Stimulated activated CD8-positive, alpha-beta memory T cell treated with anti-CD3 and anti-CD28 coated beads, Interleukin-4, amount 100 ng/mL, for 1 hour (primary cell): ENCODE measurements at places on chromosomes 16 and 17.

GRCh38 chr16:11389631-11390565 lies 44.6 kb downstream of the RMI2 start:
- no peak for DNase-seq

DNA sequence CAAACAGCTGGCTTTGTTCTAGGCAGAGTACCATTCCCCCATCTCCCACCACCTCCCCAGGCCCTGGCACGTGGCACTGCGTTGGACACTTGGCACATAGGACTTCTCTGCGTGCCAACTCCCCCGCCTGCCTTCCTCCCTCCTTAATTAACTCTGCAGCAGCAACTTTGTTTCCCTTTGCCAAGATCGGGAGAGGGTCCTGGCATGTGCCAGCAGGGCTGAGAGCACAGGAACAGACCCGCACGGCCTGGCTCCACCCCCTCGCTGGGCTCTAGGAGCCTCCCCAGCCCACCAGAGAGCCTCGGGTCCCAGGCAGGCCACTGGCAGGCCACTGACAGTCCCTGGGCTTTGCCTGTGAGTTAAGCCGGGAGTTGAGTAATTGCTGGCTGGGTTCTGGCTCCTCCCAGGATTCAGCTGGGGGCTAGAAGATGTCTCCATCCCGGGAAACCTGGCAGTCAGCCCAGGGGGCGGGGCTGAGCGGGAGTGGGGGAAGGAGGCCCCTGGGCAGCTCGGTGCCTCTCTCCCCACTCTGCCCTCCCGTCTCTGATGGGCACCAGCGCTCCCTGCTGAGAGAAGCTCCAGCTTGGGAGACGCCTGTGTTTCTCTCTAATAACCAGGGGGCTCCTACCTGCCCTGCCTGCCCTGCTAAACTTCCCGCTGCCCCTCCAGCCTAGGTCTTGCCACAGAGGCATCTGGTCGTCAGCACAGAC lies 224.0 kb upstream of the TNRC6C start:
- DNase-seq, result no peak

DNA sequence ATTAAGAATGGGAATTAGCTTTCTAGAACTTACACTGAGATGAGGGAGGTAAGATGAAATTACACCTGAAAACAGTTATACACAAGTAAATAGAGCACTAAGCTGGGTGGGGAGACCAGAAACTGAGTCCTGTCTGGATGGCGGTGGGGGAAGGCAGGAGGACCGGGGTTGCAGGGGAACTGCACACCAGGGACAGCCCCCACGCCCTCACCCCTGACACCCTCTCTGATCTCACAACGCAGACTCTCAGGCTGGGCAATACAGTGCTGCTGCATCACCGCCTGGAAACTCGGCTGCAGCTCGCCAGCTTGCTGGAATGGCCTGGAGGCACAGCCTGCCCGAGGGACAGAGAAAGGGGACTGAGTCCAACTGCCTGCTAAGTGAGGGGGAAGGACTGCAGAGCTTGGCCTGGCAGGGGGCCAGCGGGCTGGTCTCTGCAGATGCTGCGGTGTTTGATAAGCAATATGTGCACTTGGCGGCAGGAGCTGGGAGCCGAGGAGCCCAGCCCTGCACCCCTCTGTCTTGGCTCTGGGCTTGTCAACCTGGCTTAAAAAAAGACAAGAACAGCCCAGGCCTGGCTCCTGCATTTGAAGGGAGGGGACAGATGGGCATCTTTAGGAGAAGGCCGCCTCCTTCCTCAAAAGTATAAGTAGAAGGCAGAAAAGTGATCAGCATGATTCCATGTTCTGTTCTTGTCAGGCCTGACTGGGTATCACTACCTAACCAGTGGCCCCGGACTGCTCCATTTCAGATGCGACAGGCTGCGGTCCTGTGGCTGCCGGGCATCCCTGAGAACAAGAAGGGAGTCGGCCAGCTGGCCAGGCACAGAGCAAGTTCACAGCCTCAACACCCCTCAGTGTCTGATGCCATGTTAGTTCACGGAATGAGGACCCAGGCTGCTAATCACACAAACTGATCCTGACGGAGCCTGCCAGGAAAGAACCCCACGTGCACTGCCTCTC lies 30.2 kb downstream of the SPHK1 start:
- no peak for DNase-seq

DNA sequence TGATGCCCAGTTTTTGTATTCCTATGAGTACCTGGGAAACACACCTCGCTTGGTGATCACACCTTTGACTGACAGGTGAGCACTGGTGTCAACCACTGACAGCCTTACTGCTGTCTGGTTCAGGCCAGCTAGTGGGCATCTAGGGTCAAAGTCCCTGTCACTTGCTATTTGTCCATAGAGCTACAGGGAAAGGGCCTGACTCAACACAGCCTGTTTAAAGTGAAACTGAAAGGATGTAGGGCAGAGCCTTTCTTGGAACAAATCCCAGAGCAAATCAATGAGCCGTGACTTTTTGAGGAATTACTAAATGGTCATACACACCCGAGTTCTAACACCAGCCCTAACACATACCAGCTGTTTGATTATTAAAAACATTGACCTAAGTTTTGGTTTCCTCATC lies 106.8 kb downstream of the DNAH9 start:
- DNase-seq, result no peak
